ENCODE measurements at places on chromosomes 1 and 21.

- no peak for DNase-seq
Measured at GRCh38 chr1:61953076-61953789, 211.0 kb downstream of the PATJ start.

DNA sequence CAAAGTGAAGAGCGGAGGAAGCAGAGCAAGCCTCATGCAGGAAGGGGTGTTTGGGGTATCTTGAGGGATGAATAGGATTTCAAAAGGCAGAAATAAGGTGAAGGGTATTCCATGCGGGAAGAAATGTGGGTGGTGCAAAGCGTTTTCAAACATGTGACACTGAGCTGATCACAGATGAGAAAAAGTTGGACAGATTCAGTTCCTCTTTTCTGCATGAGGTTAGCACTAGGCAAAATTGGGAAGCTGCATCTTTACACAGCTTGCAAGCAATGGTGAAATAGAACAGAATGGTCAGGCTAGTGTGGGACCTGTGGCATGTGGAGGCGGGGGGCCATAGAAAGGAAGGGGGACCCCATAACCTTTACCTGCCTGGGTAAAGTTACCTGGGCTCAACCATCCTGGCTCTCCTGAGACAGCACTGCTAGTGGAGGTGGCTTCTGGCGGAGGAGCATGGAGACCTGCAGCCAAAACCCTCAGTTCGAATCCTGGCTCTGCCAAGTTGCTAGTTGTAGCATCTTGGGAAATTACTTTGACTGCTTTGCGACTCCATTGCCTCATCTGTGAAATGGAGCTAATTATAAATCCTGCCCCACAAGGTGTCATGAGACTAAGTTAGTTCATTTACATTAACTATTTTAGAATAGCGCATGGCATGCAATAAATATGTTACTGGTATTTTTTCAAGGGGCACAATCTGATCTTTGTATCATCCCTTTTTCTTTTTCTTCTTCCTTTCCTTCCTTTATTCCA, 16.4 kb downstream of the KCNA10 start:
- no peak for DNase-seq

DNA sequence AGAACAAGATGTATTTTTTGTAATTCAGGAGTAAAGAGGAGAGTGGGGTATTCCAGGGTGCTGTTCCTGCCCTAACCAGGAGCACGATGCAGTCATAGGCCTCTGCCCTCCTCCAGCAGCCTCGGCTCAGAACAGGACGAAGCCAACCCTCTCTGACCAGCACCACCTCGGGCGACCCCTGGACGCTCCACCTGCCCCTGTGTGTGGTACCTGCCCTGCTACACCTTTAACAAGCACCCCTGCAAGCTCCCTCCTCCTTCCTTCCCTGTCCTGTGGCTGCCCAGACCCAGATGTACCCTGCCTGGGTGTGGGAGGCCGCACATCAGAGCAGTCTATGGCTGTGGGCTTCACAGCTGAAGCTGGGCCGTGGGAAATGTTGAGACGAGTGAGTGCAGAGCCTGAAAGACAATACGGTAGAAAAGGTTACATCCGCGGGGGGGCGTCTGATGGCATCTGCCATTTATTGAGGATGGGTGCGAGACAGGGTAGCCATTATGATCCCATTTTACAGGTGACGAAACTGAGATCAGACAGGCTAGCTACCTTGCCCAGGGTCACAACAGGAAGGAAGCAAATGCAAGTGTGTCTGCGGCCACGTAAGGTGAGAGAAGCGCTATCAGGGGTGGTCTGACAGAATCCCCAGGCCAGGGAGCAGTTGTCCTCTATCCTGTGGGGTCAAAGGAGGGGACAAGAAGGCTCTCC, 4.6 kb downstream of the ERG start:
- DNase-seq, result no peak

- no peak for DNase-seq
Measured at GRCh38 chr1:10687251-10687651, 109.2 kb downstream of the CASZ1 start.

- no peak for DNase-seq
Measured at GRCh38 chr21:23496729-23497128, 2110.6 kb downstream of the MRPL39 start.

GRCh38 chr1:151039521-151039920, 3.1 kb downstream of the BNIPL start:
- no peak for DNase-seq
